Bone marrow (tissue), 2 donors: ENCODE measurements at places on chromosomes 3 and 15.

DNA sequence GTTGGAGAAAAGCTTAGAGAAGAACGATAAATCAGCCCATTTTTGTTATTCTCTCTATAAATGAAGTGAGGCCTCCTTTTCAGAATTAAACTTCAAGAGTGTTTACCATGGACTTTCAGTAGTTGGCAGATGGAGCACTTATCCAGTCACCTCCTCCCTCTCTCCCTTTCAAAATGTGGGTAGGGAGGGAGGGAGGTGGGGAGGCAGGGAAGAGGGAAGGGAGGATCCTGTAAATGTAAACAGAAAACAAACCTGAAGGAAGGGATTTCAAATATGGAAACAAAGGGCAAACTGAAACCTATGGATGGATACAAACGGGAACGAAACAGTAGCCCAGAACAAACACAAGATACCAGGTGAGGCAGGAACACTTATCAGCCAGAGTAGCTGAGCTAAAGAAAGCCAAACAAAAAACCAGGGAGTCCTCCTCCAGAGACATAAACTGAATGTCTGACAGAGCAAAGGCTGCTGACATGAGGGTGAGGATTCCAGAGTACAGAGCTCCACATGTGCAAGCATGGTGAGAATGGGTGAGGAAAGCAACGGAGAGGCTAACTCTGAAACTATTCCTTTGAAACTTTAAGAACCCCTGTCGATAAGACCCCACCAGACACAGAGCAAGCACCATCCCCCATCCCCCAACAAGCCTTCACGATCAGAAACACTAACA, 41.0 kb upstream of the GP5 start:
- no peak for DNase-seq

DNA sequence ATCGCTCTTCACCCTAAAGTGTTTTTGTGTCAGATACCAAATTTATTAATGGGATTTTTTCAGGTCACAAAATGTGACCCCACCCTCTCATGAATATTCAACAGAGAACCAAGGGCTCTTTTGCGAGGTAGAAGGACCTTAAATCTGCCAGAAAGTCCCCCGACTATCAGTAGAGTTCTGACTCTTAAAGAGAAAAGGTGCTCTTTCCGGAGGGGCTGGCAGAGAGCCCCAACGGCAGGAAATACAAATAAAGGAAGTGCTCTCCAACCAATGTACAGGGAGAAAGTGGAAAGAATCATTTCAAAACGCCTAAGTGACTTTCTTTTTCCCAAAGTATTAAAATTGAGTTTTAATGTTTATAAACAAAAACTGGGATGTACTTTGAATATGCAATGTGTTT, 517.2 kb downstream of the FOXP1 start:
- DNase-seq, result no peak

GRCh38 chr3:24199300-24199699, 254.2 kb downstream of the NR1D2 start:
- DNase-seq, result no peak

GRCh38 chr15:63626955-63627354, 29.8 kb downstream of the FBXL22 start:
- no peak for DNase-seq

DNA sequence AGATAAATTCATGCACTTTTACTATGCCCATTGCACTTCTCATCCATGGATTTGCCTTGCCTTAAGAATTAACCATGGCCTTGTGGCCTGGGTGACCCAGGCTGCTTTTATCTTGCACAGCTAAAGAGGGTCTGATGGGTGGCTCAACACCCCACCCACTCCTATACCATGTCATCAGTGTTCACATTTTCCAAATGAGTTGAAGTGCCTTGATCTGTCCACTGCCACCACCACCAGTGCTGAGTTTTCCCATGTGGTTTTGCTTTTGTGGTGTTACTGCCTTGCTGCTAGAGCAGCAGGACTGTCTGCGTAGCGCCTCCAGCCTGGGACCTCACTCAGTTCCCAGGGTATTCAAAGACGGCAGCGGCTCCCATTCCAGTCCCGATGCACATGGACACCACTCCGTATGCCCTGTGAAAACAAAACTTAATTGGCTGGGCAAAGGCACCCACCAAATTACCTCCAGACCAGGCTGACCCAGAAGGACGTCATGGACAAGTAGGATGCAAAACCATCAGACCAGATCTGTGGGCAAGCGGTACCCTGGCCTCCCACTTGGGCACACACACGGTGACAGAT, 14.1 kb downstream of the ACAA1 start:
- DNase-seq, result no peak

DNA sequence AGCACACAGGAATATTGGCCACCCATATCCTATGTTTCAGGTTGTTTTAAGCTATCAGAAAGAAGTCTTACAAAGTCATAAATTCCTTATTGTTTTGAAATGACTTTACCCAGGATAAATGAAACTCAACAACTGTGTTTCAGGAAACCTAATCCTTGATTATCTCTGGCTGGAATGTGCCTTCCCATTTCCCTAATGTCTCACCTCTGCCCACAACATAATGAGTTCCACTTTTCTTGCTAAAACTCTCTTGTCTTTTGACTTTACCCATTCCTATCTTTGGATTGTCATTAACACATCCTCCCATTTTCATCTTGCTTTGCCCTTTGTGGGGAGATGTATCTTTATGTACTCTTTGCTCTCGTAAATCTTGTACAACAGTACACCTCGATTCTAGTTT, 200.0 kb upstream of the DNAJC19 start:
- DNase-seq, result no peak

DNA sequence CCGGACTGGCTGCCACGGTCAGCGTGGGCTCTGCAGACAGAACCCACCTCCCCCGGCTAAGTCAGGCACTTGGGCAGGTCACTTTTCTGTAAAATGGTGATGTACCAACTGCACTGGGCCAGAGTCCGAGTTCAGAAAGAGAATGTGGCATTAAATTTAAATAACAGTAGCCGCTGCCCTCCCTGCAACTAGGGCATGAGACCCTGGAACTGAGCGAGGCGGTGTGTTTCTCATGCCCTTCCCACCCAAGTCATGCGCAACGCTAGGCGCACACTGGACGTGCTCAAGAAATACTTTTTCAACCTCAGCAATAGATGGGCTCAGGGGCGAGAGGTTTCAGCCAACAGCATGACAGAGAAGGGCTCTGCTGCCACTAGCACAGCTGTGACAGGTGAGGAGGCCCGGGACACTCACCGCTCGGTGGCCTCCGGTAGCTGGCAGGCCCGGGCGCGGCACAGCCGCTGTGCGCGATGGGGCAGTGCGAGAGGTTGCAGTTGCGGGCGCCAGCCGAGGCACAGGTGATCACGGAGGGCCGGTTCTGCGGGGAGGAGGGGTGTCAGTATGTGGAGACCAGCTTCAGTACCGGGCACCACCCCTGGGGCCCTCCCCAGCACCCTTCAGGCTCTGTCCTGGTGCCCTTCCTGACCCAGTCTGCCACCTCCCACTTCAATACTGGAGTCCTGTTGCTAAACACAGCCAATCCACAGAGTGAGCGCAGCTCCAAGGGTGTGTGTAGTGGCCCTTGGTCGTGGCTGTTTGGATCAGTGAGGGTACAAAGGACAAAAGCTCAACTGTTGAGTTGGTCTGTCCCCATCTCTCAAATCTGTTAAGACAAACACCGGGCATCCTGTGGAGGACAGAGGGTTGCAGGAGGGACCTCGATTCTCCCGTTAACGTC, 84.5 kb downstream of the VGLL4 start:
- no peak for DNase-seq

- DNase-seq, result no peak
Measured at GRCh38 chr3:58529516-58530353, 7.3 kb downstream of the ACOX2 start.

DNA sequence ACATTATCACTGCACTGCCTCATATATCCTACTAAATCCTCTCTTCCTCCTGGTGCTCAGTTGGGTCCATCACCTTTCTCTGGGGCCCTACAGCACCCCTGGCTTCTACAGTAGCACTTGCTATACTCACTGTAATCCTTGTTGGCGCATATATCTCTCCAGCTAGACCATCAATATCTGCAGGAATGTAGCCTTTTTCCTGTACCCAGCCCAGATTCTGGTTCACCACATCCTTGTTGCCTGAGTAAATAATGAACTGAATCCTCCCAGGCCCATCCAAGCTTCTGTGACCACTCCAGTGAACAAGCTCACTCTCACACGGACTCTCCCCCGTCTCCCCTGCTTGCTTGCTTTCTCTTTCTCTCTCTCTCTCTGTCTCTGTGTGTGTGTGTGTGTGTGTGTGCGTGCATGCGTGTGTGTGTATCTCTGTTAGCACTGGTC, 62.5 kb upstream of the LIPC start:
- DNase-seq, result peak; percentile 66

DNA sequence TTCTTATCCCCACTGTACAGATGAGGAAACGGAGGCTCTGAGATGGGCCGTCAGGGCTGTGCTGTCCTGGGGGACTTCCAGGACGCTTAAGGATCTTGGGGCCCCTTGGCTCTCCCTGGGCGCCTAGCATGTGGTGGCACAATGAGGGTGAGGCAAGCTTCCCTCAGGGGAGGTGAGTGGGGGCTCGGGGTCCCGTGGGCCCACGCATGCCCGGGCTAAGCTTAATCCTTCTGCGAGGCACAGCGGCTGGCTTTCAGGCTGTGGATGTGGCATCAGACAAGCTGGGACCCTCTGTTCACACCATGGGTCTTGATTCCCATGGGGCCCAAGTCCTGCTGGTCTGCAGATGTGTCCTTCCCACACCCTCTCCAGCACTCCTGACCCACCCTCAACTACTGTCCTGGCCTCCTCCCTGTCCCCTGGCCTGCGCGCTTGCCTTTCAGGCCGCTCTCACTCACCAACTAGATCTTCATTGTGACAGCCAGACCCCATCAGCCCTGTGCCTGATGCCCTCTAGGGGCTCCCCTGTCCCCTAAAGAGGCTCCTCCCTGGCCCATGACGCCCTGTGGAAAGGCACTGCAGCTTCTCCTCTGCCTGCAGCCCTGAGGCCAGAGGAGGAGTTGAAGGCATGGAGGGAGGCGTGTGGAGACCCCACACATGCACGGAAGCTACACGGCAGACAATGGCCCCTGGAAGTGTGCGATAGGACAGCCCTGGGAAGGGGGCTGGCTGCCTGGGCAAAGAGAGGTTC, 11.3 kb downstream of the DUSP7 start:
- DNase-seq, result no peak

- peak; percentile 77 for DNase-seq
Measured at GRCh38 chr15:69718916-69719315, 266.3 kb downstream of the RPLP1 start.

DNA sequence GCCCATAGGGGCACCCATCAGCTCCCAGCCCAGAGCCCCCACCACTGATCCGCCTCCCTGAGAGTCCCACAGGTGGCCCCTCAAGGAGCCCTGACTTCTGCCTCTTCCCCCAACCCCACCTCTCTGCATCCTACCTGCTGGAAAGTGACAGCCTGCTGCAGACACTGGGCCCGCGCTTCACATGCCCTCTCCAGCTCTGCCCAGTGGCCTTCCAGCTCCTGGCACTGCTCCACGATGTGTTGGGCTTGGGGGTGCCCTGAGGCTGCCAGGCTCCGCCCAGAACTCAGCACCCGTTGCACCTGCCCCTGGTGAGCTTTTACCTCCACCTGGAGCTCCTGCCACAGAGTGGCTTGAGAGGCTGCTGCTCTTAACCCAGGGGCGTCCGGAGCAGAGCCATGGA, 20.1 kb downstream of the SPTBN5 start:
- no peak for DNase-seq

DNA sequence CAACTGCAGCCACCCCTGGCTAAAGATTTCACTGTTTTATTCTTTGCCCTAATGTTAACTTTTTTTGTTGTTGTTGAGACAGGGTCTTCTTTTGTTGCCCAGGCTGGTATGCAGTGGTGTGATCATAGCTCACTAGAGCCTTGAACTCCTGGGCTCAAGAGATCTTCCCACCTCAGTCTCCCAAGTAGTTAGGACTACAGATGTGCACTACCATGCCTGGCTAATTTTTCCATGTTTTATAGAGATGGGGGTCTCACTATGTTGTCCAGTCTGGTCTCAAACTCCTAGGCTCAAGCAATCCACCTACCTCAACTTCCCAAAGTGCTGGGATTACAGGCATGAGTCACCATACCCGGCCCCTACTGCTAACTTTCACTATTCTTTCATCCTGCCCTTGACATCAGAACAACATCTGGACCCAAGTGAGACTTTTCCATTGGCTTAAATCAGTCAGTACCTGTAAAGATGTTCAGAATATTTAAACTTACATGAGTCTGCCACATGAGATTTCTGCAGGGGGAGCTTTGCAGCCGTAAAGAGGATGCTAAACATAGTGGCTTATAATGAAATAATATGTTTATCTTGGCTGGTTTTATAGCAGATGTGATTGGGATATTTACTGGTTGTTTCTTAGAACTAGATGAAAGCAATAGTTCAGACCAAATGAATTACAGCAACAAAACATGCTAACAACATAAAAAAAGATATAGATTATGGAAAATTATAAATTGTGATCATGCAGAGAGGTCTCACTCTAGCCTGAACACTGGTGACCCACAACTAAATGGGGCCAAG, 73.6 kb downstream of the HMG20A start:
- DNase-seq, result no peak

GRCh38 chr15:64855205-64855975, 13.7 kb downstream of the PLEKHO2 start:
- DNase-seq, result no peak

- no peak for DNase-seq
Measured at GRCh38 chr3:32113566-32113965, 7.1 kb downstream of the GPD1L start.

DNA sequence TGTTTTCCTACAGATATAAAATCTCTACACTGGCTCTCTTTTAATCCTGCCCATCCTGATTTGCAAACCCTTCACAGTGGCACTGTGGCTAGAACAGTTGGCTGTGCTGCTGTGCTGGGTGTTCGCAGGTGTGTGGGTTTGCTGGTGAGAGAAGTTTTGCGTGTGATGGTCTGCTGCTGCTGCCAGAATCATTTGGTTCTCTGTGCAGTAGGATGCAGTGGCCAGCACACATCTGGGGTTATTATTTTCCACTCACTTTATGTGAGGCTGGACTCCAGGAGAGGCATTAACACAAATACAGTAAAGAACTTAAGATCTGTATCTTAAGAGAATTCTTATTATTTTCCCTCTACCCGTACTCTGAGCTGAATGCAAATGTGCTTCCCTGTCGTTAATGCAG, 16.0 kb upstream of the PSMD6 start:
- no peak for DNase-seq

- DNase-seq, result no peak
Measured at GRCh38 chr3:8733332-8734094, at the start of gene CAV3. TSS of gene CAV3 (plus strand) at chr3:8733802. CDS start at chr3:8733877, 75 bp downstream.
